Cerebellum (tissue), 4 donors: ENCODE measurements at places on chromosomes 2 and 18. TPM values are rescaled to one million over a fixed set of nuclear protein-coding genes. Genes with fewer than 3 reads are reported as not detected.

DNA sequence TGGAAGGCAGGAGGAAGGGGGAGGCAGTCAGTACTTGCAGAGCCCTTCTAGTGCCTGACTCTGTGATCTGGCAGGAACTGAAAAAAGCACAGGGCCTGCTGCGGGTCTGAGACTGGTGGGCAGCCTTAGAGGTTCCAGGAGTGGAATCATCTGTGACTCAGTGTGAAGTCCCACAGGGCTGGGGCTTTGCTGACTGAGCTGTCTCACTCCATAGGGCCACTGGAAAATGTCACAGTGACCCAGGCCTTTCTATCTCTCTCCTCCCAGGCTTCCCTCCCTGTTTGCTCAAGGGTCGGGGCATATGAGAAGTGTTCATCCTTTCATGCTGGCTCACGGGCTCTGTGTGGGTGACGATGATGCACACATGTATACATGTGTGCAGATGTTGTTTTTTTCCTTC, 47.1 kb upstream of the ZFP36L2 start:
- no peak for DNase-seq

DNA sequence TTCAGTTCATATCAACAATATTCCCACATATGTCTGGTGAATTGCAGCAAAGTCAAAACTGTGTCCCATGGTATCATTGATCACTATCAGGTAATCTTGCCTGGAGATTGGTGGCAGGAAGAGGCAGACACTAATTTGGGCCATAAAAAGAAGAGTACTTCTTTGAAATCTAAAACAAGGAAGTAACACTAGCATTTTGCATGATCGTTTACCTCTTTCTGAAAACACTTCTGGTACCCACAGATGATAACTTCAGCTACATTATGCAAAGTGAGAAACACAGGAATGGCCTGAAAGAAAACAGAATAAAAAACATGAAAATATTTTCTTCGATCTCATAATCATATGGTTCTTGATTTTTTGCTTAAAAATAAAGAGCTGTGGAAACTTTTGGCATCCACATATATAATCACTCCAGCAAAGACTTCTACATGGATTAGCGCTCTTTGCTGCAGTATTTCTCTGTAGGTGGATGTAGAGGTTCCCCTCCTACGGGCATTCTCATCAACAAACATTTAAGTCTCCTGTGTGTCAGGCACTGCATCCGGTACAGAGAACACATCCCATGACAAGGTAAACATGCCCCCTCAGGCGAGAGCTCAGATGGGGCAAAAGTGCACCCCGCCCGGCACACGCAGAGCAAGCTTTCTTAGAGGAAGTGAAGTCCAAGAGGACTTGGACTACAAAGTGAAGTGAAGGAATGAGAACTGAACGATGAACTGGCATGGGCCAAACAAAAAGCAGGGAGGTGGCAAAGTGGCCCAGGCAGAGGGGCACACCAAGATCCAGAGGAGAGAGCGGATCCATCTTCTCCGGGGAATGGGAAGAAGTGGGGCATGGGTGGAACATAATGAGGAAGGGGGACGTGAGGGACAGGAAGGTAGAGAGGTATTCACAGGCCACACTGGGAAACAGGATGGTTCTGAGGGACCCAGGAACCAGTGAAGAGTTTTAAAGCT, 68.0 kb upstream of the RIOK3 start:
- no peak for DNase-seq

GRCh38 chr18:23995180-23995579, 19.4 kb upstream of the TTC39C start:
- no peak for DNase-seq

GRCh38 chr2:81895620-81896250, 1591.2 kb upstream of the LRRTM1 start:
- no peak for DNase-seq

DNA sequence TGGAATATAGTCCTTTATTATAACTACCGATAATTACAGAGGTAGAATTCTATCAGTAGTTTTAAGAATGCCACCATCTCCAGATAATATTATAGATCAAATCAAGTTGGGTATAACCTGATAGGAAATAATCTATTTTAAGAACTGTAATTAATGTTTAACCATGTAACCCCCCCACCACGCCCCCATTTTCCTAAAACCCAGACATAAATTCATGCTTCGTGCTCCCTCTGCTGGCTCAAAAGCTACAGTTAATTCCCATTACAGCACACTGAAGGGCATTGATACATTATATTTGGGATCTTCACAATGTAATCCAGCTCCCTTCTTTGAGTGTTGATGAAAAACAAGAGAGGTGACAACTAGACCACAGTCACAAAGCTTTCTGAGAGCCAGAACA, 228.0 kb upstream of the SMAD7 start:
- DNase-seq, result peak; percentile 38

GRCh38 chr2:41763141-41763540, 284.7 kb upstream of the PKDCC start:
- DNase-seq, result no peak

DNA sequence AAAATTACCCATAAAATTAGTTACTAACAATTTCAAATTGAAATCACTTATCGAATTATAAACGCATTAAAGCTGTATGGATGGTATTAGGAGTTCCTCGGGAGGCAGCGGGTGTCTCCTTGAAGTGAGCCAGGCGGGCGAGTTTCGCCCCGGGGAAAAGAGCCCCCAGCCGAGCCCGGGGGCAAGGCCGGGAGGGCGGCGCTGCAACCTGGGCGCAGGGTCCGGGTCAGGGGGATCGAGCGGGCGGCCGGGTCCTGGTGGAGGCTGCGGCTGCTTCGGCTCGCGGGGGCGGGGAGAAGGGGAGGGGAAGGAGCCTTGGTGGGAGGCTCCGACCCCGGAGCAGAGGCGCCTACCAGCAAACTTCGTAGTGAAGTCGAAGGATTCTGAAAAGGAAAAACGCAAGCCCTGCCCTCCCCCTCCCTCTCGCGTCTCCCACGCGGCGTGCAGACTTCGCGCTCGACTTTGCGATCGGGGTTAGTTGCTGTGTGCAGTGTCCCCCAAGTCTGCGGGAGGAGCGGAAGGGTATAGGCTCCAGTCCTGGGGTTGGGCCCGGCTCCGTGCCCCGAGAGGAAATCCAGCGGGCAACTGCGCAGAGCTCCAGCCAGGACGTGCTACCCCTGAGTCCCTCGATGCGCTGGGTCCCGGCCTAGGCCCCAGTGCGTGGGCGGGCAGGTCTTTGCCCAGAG, 140.8 kb downstream of the MEIS1 start:
- DNase-seq, result peak; percentile 41

Gene PLB1
- 4.3 TPM for total RNA-seq

Gene MAP4K4
- total RNA-seq, result 190 TPM

Gene ACTG2
- 1.1 TPM for total RNA-seq

Gene SESTD1
- total RNA-seq, result 68.3 TPM

Gene FASTKD1
- 51.0 TPM for total RNA-seq
